Neural progenitor cell (in vitro differentiated cells): ENCODE measurements at places on chromosomes 2 and 18.

DNA sequence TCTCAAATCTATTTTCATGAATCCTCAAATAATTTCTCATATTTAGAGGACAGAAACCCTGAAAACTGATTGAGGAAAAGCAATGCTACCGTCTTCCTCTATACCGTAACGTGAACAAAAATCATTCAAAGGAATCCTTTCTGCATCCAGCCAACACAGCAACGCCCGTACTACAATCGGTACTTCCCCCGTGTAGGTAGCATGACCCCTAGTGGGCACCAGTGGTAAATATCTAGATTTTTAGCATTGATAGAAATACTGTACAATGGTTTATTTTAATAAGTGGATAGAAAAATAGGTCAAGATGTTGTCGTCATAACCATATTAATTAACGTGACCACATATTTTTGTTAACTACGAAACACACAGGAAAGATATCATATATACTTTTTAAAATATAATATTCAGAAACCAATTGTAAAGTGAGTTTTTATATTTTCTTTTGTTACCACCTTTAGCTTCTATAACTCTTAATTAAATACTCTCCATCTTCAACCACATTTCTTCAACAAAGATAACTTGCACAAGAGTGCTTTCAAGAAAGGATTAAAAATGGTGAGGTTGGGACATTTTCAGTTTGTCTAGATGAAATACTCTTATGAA lies 194.1 kb downstream of the SS18 start:
- DNase-seq, result peak; percentile 70

DNA sequence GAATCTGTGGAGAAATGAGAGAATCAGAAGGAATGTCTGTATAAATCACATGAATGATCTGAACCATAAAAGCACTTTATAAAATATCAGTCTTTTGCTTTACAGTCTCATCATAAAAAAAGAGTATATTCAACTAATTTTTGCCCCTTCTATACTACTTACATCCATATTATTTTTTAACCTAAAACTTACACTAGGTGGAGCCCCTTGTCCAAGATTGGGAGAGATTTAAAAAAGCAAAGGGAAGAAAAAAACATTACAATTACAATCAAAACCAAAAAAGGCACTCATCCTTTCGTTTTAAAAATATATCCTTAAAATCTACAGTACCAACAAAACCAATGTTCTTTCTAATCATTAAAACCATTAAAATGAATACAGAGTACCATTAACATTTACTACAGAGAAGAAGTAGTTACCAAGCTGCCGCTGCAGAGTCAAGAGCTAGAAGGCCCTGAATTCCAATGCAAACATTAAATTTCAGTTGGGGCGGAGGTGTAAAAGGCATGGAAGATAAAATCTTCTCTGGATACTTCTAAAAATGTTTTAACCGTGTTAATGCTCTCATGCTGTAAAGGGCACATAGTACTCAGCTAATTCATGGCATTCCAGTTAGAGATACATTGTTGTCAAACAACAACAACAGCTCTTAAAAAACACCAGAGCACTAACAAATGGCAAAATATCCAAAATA lies 56.7 kb upstream of the EPB41L3 start:
- DNase-seq, result peak; percentile 28

DNA sequence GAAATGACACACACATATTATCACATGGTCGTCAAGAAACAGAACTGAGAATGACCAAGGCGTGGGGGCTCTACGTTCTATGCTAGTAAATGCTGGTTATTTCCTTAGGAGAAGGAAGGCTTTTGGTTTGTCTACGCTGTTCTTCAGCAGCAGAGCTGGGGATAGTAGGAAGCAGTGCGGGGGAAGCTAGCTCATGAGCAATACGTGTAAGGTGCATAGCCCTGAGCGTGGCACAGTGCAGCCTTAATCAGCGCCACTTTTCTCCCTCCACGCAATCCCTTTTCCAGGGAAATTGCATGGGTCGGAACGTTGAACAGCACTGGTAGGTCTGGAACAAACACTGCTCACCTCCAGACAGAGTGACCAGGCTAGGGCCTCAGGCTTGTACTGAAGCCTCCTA lies 199.6 kb upstream of the FBXO11 start:
- no peak for DNase-seq

- DNase-seq, result no peak
These were observed 122.1 kb downstream of the ARL4C start for GRCh38 chr2:234374736-234375135.

GRCh38 chr2:127810156-127810618 lies 784 bp downstream of the WDR33 start:
- peak; percentile 51 for DNase-seq
